ENCODE measurements at places on chromosomes 3 and 15. TPM values are rescaled to one million over a fixed set of nuclear protein-coding genes. Genes with fewer than 3 reads are reported as not detected.

DNA sequence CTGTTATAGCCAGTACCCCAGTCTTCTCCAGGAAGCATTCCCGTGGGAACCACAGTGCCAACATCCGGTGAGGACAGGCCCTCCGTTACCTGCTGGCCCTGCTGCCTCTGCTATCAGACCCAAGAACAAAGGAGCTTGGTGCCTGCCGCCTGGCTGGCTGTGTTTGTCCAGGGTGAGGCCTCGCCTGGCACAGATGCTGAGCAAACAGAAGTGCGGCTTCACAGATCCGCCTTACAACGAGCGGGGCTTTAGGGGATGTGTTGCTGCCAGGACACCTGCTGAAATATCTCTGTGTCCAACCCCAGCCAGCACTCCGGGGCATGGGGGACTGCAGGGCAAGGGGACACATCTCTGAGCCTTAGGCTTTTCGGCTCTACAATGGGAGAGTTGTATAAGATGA lies 2.2 kb upstream of the EPHB3 start:
- no peak for DNase-seq

DNA sequence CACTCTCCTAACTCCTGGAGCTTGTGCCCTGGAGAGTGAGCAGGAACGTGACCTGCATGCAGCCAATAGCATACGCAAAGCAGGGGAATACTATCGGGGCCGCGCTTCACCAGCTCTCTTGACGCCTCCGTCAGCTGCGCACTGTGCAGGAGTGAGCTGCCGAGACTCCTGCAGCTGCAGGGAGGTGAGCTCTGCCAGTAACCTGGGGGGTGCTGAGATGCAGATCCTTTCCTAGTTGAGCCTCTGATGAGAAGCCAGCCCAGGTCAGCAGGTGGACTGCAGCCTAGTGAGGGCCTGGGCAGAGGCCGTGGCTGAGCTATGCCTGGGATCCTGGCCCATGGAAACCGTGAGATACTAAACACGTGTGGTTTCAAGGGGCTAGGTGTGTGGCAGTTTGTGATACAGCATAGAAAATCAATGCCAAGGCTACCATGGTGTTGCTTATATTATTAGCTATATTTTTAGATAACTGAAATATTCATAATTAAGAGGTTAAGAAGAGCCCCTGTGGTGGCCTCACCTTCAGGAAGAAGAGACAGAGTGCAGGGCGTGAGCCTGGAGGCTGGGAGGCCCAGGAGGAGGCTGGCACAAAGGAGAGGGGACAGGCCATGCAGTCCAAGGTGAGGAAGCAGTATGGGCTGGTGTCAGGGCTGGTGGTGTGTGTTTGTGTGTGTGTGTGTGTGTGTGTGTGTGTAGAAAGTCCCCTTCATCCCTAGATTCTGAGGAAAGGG lies 5.9 kb upstream of the DNAJB8 start:
- no peak for DNase-seq

PLSCR2 gene
- not detected for total RNA-seq

GRAMD1C gene
- total RNA-seq: 0.62 TPM

GRK7 gene
- not detected for total RNA-seq

FOXB1 gene
- not detected for total RNA-seq

DNA sequence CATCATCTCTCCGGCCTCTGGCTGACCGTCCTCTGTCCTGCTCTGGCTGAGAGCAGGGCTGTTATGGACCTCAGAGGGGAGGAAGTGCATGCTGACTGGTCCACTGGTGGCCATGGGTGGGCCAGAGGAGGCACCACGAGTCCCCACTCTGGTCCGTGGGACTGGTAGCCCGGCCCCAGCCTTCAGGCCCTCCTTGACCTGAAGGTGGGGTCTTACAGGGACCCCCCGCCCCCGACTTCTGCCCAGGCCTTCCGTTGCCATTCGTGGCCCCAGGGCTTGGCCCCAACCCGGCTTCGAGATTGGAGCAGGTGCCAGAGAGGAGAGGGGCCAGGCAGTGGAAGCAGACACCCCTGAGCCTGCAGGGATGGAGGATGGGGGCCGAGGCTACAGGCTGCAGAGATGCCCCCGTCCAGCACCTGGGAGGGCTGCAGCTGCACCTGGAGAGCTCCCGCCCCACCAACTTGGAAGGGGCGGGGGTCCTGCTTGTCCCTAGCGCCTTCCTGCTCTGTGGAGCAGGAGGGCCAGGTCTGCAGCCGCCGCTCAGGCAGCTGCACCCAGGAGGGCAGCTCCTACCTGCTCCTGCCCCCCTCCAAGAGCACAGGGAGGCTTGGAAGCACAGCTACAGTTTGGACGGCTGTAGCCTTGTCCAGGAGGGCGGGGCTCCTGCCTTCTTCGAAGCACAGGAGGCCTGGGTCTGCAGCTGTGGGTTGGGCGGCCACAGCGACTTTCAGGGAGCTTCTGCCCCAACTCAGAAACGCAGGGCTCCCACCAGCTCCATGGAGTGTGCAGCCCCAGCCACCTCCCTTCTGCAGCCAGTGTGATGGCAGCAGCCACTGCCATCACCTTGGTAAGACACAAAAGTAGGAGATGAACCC lies 142.5 kb downstream of the KLF13 start:
- DNase-seq: no peak

- no peak for DNase-seq
Measured at GRCh38 chr15:70753101-70753829, 10.1 kb downstream of the UACA start.

GRCh38 chr3:44958386-44958785 lies 17.6 kb downstream of the ZDHHC3 start:
- DNase-seq: no peak

DNA sequence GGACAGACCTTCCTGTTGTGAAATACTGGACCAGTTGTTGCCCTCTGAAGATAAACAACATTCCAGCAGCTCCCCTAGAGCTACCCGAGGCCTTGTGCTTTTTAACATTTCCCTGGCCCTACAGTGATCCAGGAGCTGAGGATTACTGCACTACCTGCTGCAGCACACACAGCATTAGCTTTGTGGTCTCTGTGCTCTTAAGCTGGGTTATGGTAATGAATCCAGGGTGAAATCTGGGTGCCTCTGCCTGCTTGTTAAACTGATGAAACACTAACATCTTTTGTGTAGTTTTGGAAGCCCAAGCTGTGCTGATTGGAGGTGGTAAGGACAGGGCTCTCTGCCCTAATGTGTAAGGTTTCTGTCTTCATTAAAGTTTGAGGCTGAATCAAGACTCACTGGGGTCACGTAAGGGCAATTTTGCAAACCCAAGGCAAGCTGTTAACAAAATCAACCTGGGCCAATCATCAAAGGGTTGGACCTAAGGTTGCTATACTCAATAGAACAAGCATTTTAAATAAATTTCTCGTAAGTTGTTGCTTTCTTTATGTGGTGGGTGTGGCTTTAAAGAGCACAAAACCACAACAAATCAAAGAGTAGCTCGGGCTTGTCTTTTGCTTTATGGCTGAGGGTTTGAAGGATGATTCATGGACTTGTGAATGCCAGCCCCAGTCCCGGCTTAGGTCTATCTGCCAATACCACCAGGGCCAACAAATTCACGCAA lies 183.9 kb downstream of the TPRG1 start:
- no peak for DNase-seq
